Pulmonary artery endothelial cell (primary cell): ENCODE measurements at places on chromosomes 2 and 18. TPM values are rescaled to one million over a fixed set of nuclear protein-coding genes. Genes with fewer than 3 reads are reported as not detected.

TM4SF20 gene
- not detected in 2 replicates for total RNA-seq

DNA sequence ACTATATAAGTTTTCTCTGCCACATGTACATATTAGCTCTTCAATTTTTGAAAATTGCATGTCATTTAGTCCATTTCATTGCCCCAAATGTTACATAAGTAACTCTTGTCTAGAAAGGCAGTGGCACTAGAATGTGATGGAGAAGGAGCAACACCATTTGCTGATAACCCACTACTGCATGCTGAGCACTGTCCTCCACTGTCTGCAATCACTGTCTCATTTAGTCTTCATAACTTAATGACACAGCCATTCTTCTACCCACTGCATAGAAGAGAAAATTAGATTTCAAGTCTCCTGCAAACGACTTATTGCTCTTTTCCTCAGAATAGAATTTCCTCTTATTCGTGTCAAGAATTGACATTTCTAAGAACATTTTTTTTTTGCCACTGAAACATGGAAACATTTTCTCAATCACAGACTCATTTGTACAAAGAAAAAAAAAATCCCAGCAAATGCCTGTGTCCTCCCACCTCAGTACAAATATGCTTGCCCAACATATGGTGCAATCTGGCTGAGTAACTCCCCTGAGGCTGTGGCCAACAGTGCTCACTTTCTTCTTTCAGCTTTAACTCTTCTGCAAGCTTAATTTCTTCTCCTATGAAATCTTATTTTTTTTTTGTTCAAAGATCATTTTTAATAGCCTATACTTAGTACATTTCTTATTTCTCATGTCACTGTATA is 768.6 kb upstream of the HS6ST1 start:
- no peak for DNase-seq

DNA sequence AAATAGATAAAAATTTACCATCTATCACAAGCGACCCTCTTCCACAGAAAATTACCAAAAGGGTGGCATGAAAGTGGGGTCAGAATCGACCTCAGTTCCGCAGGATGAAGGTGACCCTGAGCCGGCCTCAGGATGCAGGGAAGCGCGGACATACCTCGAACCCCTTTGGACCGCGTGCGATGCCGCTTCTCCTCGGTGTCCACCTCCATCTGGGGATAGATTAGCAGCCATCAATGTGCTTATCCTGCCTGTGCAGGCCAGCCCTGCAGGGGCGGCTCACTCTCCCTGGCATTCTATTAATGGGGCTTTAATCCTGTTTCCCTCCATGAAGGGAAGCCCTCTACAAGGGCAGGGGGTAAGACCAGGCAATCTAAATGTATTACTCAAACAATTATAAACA is 235.3 kb upstream of the PXDN start:
- DNase-seq, result no peak

ASXL3 gene
- total RNA-seq, result 0.07 and 0.18 TPM in 2 replicates

- DNase-seq, result no peak
Measured at GRCh38 chr18:48975120-48975816, 24.5 kb upstream of the SMAD7 start.

DNA sequence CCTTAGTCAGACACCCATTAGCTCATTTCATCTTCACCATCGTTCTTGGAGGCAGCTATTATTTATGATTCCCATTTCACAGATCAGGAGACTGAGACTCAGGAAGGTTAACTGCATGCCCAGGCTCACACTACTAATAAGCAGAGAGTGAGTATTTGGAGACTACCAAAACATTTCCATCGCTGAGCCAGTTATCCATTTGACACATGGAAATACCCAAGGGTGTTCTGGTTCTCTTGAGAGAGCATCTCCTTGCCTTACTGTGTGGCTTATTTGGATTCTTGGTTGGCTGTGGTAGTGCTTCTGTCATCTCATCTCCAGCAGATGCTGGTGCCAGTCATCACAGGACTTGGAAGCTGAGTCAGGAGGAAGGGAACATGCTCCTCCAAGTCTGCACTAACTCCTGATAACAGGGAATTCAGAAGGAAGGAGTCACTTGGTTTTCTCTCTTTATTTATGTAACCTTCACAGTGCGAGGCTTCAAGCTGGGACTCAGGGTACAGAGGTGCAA is 55.2 kb downstream of the RASGRP3 start:
- no peak for DNase-seq
